ENCODE measurements at places on chromosomes 12 and 14. TPM values are rescaled to one million over a fixed set of nuclear protein-coding genes. Genes with fewer than 3 reads are reported as not detected.

The ZNF268 gene
- total RNA-seq, result 22.2 TPM

The WDR89 gene
- 10.8 TPM for total RNA-seq

GRCh38 chr12:51941604-51942003 is 9.9 kb upstream of the ACVR1B start:
- peaks cover 9% of the 10 kb centered on the region for H3K36me3 ChIP-seq
- no peak overlapping the region for H3K4me3 ChIP-seq
- H3K27ac ChIP-seq, result no peak overlapping the region
- peaks cover 14% of the 10 kb centered on the region for H3K4me1 ChIP-seq

GRCh38 chr12:107320033-107320928 is 226.9 kb upstream of the CRY1 start:
- H3K27me3 ChIP-seq, result peaks cover 68% of the 10 kb centered on the region
- DNase-seq, result no peak
- H3K4me3 ChIP-seq, result peak overlapping the region; percentile 64
- H3K4me1 ChIP-seq, result peaks cover 23% of the 10 kb centered on the region
- no peaks in the 10 kb centered on the region for H3K36me3 ChIP-seq

All from chondrocyte (in vitro differentiated cells).